Stimulated activated CD8-positive, alpha-beta memory T cell treated with anti-CD3 and anti-CD28 coated beads, Interleukin-2, amount 100 ng/mL, for 1 hour (primary cell): ENCODE measurements at places on chromosomes 12 and 14.

- no peak for DNase-seq
These were observed 84.9 kb downstream of the MIA2 start for GRCh38 chr14:39318574-39318973.

- no peak for DNase-seq
These were observed 21.8 kb downstream of the ADCY6 start for GRCh38 chr12:48767047-48767446.

GRCh38 chr12:85733984-85734383, 102.2 kb downstream of the RASSF9 start:
- DNase-seq, result no peak

DNA sequence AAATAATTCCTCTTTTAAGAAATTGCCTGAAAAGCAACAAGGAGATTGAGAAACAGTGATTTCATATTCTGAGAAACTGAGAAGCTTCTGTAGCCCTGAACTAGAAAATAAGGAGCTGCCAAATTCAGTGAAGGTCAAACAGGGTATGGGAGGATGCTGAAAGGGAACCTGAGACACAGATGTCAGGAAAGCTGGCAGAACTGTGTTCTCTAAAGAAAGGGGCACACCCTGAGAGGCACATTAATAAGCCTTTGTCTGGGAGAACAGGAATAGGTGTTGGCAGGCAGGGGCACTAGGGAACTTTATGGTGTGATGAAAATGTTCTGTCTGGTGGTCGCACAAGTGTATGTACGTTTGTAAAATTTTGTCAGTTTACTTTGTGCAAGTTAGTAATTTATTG, 29.6 kb downstream of the VRK1 start:
- DNase-seq, result no peak

GRCh38 chr12:91215940-91216454, 33.4 kb upstream of the DCN start:
- DNase-seq, result no peak

GRCh38 chr12:75548879-75549278, 37.5 kb upstream of the KRR1 start:
- no peak for DNase-seq

DNA sequence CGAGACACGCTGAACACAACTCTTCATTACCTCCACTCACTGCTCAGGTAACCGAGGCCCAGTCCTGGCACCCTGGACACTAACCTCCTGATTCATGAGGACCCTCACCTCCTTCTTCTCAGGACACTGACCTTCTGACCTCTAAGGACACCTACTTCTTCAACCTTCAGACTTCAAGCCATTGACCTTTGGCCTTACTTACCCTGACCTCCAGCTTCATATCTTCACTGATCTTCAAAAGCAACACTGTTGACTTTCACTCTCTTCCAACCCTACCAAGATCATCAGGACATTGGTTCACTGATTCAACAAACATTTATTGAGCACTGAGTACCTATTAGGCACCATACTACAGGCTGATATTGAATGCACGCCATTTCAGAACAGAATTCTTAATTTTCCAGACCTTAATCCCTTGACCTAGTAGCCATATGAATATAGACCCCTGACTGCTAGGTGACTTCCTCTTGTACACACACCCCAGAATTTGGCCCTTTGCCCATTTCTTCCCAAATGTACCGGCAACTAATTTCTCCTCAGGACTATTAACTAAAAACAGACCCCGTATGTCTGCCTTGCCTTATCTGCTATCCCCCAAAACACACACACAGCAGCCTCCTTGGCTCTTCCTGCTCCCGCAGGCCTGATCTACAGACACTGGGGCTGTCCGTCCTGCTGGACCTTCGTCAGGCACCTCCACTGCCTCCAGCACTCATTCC, 5.8 kb downstream of the ARHGEF40 start:
- no peak for DNase-seq

DNA sequence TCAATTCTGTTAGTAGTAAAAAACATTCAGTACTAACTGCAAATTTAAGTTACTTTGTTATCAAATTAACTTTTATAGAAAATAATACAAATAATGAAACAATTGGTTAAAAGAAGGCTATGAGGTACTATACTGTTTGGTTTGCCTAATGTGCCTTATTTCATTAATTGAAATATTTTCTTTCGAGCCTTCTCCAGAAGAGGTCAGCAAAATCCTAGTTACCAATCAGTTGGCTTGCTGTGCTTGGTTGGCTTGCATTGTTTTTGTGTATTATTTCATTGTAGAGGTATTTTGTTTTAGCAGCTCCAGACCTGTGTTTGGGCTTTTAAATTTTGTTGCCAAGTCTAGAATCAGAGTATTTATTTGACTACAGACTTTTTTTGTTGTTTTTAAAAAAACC, 68.5 kb downstream of the AEBP2 start:
- DNase-seq, result no peak

DNA sequence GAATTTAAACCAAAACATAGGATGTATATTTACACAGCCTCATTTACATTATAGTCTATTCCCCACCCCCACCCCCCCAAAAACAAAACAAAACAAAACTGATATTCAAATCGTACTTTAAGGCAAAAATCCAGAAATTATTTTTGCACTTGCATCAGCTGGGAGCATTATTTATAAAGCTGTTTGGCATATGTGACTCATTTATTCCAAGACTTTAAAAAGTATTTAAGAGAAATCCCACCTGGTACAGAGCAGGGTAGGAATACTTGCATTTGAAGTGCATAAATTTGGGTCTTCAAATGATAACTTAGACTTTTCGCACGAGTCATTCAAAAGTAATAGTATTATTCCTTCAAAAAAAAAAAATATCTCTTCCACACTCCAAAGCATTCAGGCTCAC, 1.1 kb downstream of the KLHL28 start:
- DNase-seq, result no peak

DNA sequence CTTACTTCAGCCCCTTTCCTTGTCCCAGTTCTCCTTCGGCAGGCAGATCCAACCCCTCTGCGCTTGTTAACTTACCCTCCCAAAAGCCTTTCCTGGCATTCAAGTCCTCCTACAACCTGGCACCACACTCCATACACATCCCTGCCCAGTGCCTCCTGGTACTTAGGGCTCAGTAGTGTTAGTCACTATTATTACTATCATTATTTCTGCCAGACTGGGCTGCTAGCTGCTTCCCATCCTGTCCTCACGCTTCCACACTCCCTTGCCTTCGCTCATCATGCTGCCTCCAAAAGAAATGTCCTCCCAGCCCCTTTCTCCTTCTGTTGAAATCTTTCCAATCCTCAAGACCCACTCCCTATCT, 1.6 kb upstream of the HDAC7 start:
- no peak for DNase-seq

GRCh38 chr14:73789989-73790581, 61.5 kb upstream of the PTGR2 start:
- DNase-seq, result no peak

DNA sequence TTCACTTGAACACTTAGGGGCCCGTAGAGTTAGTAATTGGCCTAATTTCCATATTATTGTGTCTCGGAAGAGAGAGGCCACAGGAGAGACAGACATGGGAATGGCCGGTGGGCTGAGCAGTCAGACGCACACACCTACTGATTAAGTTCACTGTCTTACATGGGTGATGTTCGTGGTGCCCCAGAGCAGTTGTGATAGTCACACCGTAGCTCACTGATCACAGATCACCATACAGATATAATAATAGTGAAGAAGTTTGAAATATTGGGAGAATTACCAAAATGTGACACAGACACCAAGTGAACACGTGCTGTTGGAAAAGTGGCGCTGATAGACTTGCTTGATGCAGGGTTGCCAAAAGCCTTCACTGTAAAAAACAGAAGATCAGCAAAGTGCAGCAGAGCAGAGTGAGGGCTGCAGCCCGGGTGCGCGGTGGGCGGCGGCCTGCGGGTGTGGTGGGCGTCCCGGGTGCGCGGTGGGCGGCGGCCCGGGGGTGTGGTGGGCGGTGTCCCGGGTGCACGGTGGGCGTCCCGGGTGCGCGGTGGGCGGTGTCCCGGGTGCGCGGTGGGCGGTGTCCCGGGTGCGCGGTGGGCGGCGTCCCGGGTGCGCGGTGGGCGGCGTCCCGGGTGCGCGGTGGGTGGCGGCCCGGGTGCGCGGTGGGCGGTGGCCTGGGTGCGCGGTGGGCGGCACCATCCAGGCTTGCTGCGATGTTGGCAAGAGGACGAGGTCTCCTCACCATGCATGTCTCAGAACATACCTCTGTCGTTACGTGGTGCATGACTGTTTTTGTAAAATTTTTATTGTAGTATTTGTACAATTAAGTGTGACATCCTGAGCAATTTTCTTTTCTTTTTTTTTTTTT, 34.3 kb upstream of the TEX22 start:
- DNase-seq, result peak; percentile 23

DNA sequence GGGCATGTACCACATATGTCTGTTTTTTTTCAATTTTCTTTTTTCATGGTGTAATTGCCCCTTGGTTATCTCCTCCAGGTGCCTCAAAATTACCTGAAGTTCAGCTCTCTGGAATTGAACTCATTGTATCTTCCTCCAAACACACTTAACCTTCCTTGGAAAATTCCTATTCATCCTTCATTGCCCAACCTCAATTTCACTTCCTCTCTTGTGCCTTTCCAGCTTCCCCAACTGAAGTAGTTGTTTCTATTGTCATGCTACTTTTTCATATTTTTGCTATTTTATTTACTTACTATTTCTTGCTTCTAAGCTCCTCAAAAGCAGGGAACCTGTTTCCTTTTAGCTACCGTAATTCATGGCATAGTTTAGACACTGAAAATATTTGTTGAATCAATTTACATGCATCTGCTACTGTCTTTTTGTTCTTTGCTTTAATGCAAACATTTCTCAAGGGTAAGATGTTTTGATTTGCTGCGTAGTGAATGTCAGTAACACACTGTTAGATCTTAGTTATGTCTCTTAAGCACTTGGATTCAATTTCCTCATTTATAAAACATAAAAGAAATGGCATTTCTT, 37.0 kb upstream of the STXBP6 start:
- DNase-seq, result no peak

DNA sequence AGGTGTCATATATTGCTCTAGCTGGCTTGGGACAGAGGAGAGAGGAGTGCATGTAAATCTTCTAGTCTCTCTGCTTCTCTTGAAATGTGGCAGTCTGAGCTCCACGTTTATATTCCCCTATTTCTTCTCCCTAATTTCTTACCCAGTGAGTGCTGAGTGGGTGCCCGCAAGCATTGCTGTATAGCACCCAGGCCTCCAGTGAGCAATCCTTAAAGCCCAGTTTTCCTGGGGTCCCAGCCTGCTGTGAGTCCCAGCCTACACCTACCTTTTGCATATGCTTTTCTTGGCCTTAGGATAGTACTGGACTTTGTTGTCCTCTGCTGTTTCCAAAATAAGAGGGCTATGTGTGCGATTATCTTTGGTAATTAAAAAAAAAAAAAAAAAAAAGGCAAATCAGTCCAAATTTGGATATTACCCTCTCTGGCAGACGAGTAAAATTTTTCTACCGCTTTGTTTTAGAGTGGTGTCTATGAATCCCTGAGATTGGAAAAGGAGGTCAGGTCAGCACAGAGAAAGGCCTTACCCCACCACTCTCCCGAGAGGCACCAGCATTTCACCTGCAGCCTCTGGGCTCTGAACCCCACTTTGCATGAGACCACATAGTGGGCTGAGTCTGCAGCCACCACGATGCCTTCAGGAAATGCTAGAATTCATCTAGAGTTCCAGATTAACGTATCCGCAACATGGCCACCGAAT, 1.1 kb downstream of the MGST1 start:
- DNase-seq, result no peak

GRCh38 chr12:89252284-89252683, 100.0 kb downstream of the DUSP6 start:
- no peak for DNase-seq

GRCh38 chr12:64385468-64385867, 5.1 kb downstream of the C12orf56 start:
- no peak for DNase-seq

DNA sequence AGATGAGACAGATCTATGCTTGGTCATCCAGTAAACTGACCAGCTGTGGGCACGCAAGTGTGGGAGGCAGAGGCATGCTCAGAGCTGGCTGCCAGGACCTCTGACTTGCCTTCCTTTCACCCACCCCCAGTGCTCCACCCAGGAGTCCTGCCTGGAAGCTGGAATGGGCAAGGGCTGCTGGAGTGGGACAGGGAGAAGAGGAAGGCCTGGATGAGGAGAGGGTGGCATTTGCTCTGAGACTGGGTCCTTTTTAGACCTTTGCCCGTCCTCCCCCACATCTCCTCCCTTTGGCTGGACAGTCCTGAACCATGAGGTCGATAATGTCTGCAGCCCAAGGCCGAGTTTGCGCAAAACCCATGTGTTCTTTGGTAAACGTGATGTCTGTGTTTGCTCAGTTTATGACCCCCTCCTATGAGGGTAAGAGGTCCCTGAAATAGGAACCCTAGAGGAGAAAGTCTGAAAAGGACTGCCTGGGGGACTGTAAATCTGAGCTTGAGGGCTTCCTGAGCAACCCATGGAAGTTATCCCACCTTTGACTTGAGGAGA, 3.8 kb upstream of the INHBE start:
- no peak for DNase-seq

DNA sequence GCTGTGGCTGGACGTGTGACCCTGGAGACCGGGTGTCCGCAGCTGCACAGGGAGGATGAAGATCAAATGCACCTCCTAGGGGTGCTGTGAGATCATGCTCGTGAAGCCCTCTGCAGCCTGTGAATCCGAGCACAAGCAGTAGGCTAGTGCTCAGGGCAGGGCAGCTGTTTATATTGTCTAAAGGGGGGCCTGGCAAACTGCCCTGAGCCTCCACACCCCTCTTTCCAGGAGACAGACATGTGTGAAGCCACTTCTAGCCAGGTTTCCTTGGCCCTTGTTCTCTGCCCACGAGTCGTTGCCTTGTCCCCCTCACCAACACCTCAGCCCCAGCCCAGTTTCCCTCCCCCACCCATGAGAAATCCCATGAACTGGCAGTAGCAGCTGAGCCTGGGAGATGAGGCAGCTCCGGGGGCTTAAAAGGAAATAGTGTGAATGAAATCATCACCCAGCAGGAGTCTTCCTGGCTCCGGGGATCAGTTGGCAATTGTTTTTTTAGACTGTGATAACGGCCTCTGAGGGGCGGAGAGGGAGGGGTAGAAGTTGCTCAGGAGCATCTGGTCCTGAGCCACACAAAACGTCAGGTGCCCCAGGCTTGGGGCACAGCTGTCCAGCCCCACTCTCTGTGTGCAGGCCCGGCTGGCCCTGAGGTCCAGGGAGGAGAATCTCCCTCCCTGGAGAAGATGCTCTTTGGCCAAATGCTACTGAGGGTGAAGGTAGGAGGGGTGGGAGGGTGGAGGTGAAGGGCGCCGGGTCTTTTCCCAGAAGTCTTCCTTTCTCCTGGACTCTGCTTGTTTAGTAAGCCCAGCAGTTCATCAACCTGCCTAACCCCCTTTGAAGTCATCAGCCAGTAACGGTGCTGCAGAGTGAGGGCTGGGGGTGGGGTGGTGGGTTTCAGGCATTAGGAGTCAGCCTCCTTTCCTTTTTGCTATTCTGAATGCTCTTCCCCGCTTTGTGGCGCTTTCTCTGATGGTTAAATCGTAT, 4.0 kb downstream of the FGF6 start:
- no peak for DNase-seq

- no peak for DNase-seq
These were observed 18.5 kb downstream of the GLTP start for GRCh38 chr12:109861689-109862314.

- DNase-seq, result no peak
These were observed 193.0 kb downstream of the MON2 start for GRCh38 chr12:62659453-62660295.

GRCh38 chr12:30942936-30943335, 16.4 kb downstream of the TSPAN11 start:
- no peak for DNase-seq

GRCh38 chr12:104181313-104181712, 34.3 kb upstream of the TXNRD1 start:
- DNase-seq, result no peak
